ENCODE measurements at places on chromosomes 6 and 20.

DNA sequence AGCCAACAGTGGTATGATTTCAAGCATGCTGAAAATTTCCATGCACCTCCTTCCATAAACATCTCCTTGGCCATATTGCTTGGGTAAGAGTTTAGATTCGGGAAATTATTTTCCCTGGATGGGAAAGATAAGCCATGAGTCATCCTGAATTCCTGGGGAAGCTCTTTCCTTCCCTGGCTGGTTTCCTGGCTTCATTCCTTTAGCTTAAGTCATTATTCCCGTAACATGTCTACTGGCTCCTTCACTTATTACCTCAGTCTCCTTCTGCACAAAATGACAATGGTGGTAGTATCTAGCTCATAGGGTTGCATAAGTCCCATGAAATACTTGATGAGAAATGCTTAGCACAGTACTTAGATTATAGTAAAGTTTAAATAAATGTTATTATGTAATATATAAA lies 27.6 kb downstream of the TINAG start:
- no peak for DNase-seq

- DNase-seq: no peak
Measured at GRCh38 chr20:61185181-61185580, 66.9 kb upstream of the CDH4 start.

DNA sequence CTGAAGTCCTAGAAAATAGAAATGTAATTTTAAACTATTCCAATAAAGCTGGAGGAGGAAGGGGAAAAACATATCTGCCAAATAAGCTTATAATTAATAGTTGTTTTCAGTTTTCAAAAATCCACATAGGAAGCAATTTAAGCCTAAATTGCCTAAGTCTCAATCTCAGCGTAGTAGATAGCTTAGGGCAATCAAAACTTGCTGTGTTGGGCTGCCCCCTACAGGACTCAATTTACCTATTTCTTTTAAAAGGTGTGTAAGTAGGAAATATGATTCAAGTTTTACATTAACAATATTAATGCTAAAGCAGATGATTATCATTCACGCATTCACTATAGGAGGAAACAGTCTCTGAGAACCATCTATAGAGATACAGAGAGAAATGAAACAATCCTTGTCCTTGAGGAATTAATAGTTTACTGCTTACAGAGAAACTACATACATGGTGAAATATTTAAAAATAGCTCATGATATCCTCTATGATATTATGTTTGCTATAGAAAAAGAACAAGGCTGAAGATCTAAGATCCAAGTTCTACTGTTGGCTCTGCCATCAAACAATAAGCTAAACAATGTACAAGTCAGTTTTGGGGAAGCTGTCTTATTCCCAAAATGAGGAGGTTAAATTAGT lies 102.1 kb downstream of the ATG5 start:
- DNase-seq: peak; percentile 61

- no peak for DNase-seq
Measured at GRCh38 chr20:33014336-33015113, 7.0 kb downstream of the BPIFB2 start.

GRCh38 chr6:167098825-167099225 lies 24.1 kb upstream of the CCR6 start:
- DNase-seq: no peak

Measured in activated CD4-positive, CD25-positive, alpha-beta regulatory T cell treated with anti-CD3 and anti-CD28 coated beads, Interleukin-2, amount 50 U/mL, for 16 hours (primary cell).